Activated CD4-positive, alpha-beta T cell treated with anti-CD3 and anti-CD28 coated beads, Interleukin-2, amount 50 U/mL, for 48 hours (primary cell): ENCODE measurements at places on chromosomes 13 and 19.

DNA sequence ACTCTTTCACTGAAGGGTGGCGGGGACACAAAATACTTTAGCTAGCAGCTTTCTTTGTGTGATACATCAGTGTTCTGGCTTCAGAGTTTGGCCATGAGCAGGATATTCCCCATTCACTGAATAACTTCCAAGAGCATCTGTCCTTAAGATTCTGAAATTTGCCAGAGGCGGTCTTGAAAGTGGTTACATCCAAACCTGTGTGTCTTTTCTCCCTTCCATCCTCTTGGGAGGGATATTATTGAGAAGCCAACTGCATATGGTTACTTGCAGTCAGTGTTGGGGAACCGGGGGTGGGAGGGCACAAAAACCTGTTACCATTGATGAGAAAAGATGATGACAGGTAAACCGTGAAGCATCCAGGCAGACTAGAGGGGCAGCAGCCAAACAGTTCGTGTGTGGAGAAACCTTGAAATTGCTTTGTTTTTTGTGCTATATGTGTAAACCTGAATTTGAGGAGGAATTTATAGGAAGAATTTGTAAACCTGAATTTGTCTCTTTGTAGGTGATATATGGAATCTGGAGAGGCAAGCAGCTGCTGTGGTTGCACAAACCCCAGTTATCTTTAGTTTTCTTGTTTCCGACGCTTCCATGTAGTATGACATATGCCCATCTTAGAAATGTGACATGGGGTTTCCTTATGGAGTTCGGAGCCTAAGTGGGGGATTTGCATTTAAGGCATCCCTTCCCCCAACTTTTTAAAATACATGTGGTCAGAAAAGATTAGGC lies 104.8 kb downstream of the WDFY2 start:
- DNase-seq: no peak

GRCh38 chr13:49580980-49581680 lies 4.2 kb downstream of the RCBTB1 start:
- DNase-seq: no peak

GRCh38 chr13:110130431-110130830 lies 176.5 kb downstream of the COL4A1 start:
- DNase-seq: no peak

GRCh38 chr19:33767898-33768413 lies 28.7 kb upstream of the KCTD15 start:
- peak; percentile 12 for DNase-seq

DNA sequence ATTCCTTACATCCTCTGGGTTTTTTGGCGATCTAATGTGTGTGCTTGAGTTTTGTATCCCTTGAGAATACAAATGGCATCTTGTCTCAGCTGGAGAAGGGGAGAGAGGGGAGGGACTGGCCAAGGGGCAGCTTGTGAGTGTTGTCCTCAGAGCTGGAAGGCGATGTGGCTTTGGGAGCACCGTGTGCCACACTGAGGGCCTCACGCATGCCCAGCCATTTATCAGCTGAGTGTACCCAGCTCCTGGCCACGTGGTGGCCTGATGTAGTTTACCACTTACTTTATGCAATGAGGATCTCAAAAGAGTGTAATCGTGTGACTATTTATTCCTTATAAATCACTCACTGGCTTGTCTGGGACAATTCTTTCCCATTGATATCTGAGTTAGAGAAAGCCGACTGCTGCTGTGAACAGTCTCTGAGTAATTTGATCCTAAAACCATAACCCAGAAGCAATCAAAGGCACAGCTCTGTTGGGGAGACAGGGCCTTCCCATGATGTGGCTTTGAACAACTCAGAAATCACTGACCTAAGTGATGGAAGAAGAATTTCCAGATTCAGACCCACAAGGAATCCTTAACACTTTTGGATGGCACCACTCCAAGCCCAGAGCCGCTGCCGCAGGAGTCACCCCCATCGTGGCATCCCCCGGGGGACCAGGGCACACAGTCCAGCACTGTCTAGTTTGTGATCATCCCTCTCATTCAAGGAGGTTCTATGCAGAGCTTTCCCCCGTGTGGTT lies 53.9 kb upstream of the MTIF3 start:
- no peak for DNase-seq

DNA sequence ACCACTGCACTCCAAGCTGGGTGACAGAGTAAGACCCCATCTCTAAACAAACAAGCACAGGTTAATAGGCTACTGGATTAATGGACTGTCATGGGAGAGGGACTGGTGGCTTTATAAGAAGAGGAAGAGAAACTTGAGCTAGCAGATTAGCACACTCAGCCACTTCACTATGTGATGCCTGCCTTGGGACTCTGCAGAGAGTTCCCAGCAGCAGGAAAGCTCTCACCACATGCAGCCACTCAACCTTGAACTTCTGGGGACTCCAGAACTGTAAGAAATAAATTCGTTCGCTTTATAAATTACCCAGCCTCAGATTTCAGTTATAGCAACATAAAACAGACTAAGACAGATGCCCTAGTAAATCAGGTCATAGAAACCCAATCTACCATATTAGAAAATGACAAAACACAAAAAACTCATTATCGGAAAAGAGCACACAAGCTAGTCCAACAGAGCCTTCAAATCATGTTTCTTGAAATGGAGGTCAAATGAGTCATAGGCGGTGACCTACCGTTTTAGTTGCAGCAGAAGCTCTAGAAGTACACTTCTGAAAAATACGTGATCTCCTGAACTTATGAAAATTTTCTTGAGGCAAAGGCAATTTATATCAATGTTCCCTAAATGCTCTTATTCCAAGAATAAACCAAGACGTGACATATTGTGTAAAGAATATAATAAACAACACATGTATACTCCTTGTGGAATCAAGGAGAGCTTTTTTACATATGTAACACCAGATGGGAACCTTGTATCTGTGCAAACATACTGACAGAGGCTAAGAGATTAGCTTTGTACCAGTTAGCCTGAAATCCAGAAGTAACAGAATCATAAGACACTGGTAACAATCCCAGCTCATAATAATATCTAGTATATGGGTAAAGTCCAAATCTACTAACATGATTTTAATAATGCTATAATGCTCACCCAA lies 340.9 kb upstream of the SGCG start:
- DNase-seq: no peak

DNA sequence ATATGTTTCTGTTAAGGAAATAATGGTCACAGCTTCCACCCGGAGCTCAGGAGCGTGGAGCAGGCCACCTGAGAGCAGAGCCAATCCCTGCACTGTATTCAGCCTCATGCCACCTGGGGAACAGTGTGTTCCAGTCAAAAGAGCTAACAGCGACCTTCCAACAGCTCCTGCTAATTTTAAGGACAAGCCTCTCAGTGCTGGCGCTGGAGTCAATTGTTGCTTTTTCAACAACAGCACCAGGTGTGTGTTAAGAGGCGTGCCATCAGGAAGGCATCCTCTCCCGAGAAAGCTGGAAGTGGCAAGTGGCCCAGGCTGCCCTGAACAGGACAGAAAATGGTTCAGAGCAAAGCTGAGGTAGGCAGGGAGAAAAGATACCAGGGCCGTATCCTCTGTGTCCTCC lies 102.0 kb downstream of the CACNA1A start:
- DNase-seq: no peak

DNA sequence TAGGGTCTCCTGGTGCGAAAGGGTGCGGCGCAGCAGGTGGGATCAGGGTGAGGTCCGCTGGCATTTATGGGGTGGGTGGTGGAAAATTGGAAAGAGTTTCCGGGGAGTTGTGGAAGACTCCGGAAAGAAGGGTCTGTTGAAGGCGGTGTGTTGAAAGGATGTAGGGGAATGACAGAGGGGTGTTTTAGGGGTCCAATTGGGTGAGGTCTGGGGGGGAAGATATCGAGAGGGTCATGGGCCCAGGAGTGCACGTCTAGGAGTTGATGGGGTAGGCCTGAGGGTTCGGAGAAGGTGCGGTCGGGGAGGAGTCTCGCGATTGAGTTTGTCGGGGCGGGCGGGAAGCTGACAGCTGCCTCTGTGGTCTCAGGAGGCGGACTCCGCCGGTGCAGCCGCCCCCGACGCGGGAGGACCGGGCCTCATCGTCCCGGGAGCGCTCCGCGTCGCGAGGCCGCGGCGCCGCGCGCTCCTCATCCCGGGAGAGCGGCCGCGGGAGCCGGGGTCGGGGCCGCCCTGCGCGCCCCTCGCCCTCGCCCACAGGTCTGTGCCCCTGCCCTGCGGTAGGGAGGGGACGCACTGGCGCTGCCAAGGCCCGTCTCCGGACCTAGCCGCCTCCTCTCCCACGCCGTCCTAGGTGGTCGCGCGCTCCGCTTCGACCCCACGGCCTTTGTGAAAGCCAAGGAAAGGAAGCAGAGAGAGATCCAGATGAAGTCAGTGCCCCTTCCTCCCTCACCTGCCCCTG lies 7.0 kb downstream of the PGLYRP1 start:
- peak; percentile 42 for DNase-seq

DNA sequence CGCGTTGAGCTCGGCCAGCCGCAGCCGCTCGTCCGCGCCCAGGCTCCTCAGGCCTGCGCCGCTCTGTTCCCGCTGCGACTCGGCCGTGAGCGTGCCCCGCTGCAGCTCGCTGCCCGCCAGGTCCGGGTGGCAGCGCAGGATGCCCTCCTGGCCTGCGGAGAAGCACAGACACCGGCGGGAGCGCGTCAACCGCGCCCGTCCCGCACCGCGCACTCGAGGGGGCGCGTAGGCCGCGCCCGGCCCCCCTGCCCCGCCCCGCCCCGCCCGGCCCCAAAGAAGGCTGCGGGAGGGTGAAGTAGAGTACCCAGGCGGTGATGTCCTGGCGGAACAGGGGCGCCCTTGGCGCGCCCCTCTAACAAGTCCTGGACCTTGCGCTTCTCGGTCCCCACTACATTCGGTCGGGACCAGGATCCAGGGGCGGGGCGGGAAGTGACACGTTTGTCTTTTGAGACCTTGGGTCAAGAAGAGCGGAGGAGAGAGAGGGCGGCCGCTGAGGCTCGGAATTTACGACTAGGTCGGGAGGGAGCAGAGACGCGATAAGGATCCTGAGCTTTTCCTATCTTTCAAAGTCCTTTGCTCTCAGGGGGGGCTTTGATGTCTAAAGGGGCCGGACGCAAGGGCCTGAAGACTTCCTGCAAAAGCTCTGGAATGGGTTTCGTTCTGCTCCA lies 9.3 kb upstream of the CDX2 start:
- no peak for DNase-seq

DNA sequence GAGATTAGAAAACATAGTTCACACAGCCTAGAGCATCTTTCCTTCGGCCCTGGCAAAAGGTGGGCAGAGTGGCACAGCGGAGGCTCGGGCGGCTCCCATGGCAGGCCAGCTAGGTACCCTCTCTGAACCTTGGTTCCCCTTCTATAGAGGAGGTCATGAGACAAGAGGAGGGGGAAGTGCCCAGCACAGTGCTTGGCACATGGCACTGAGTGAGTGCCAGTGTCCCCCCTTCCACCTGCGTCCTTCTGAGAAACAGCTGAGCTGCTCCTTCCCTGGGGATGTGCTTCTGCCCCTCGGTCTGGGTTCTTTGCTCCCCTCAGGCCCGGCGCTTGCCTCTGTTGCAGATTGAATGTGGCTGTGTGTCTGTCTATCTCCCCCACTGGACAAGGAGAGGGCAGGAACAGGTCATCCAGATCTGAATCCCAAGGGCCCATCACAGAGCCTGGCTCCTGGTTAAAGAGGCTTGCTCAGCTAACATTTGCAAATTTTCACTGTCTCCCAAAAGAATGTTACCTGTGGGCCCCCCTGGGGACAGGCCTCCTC lies 165.6 kb downstream of the USP12 start:
- no peak for DNase-seq

DNA sequence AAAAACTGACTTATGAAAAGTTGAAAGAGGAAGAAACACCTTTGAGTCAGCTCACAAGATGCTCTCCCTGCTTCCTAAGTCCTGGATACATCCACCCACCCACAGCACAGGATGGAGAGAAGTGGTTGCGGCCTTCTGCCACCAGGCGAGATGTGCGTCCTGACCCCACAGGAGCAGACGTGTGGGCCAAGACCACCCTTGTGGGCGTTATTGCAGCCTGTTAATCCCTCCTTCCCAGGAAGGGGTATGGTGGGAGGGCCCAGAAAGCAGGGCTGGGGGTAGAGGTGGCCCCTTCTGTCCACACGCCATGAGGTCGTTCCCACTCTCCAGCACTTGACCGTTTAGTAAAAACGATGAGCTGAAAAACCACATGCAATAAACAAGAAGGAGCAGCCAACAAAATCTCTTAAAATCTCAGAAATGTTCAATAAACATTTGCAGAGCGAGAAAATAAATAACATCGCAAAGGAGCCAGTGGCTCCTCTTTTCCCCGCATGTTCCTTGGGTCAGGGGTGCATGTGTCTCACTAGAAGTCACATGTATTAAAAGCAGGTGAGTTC lies 2.4 kb upstream of the AKAP8L start:
- DNase-seq: no peak

DNA sequence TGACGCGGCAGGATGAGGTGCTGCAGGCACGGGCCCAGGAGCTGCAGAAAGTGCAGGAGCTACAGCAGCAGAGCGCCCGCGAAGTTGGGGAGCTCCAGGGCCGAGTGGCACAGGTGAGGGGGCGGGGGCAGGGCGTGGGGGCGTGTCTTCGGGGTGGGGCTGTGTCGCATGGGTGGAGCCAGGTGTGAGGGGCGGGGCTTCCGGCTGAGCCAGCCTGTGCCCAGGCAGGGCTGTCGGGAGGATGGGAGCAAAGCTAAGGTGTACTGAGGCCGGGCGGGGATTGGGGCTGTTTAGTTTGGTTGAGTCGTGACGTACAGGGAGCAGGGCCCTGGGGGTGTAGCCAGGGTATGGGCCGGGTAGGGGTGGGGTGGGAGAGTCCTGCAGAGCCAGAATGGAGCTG lies 62.3 kb downstream of the KCNC3 start:
- peak; percentile 45 for DNase-seq

DNA sequence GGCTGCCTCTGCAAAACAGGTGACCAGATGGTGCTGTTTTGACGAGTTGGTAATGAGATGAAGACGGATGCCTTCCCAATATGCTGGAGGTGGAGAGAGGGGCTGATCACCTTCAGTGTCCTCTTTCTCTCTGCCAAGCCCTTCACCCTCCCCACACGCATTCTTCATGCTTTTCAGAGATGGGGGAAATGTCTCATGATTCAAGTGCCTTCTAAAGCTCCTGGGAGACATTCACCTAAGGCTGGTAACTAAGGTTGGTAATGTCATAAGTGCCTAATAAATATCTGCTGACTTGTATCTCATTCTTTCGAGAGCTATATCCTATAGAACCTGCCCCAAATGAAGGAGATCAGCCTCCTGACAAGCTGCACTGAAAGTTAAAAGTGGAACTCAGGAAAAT lies 86.2 kb upstream of the MBNL2 start:
- no peak for DNase-seq
